ENCODE measurements at places on chromosomes 3 and 15.

DNA sequence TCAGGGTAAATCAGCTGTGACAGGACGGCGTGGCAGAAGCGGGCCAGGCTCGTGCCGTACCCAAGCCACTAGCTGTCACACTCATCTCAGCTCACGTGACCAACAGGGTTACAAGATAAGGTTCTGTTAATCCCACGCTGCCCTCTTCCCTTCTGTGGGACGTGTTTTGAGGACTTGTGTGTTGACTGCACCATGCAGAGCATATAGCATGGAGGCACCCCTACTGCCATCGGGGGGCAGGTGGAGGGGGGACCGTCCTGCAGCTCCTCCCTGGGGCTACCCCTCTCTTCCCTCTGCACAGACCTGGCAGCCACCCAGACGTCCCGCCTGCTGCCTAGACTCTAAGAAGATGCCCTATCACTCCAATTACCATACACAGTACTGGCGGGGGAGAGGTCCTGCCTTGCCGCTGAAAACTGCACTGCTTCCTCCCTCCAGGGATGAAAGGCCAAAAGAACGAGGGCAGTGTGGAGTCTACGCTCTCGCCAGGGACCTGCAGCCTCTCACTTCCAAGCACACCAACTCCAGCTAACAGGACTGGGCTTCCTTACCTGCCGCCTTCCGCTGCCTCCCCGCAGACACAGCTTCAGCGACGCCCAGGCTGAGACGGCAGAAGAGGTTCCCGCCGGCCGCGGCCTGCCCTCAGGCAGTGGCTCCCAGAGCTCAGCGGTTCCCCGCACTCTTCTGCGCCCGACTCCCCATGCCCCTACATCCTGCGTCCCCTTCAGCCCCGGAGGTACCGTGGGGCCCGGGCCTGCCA is at the start of gene TNK2:
Gene TNK2, minus strand, starts transcription at position 618 of the 760 bp plus-strand sequence. CDS start 19,963 bp downstream, outside the sequence.
- peak; percentile 47 for DNase-seq

DNA sequence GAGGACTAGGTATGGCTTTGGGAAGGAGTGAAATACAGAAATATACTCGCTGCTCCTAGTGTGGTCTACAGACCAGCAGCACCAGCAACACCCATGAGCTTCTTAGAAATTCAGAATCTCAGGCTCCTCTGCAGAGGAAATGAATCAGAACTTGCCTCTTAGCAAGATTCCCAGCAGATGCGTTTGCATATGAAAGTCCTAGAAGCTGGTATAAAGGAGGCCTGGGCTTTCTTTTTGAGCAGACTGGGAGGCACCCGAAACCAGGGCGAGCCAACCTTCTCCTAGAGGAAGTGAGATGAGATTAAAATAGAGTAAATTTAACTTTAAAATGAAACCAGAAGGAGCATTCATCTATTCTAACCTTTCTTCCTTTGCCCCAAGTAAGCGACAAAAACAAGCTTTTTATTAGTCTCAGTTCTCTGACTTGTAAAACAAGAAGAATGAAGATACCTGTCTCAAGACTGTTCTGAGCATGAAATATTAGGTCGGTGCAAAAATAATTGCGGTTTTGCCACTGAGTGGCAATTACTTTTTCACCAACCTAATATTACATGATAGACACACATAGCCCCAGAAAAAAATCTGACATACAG is 140.0 kb downstream of the PDZRN3 start:
- peak; percentile 59 for DNase-seq

DNA sequence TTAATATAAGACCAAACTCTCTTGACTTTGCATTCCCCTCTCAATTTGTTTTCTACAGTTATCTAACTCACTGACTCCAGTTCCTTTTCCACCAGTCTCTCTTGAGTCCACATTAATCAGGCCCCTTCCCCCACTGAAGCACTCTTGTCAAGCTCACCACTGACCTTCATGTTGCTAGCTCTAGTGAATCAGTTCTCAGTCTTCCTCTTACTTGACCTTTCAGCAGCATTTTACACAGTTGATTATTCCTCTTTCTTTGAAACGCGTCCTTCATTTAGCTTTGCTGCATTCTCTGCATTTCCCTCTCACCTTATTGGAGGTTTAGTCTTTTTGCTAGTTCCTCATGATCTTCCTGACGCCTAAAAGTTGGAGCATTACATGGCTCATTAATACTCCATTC is 8.3 kb downstream of the PPP2R3A start:
- DNase-seq = no peak

GRCh38 chr3:2978977-2979732 is 131.0 kb downstream of the IL5RA start:
- no peak for DNase-seq

DNA sequence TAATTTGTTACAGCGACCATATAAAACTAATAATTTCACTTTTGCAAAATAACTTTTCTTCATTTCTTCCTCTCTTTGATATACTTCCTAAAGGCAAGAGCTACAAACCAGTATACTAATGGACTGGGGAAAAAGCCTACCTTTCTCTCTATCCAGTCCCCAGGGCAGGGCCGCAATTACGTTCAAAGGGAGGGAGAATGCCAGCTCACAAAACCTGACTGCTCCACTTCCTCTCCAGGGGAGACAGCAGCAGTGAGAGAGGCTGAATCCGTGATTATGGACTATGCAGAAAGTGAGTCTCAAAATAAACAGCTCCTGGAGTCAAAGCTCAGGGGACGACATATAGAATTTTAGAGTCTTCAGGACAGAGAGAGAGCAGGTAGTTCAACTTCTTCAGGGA is 126.9 kb upstream of the HES1 start:
- no peak for DNase-seq

- no peak for DNase-seq
These were observed 46.1 kb upstream of the TMEM158 start for GRCh38 chr3:45272032-45272810.

- DNase-seq = peak; percentile 74
These were observed 26.7 kb downstream of the NRROS start for GRCh38 chr3:196666001-196666867.

GRCh38 chr3:64360280-64360679 is 135.0 kb upstream of the PRICKLE2 start:
- no peak for DNase-seq

DNA sequence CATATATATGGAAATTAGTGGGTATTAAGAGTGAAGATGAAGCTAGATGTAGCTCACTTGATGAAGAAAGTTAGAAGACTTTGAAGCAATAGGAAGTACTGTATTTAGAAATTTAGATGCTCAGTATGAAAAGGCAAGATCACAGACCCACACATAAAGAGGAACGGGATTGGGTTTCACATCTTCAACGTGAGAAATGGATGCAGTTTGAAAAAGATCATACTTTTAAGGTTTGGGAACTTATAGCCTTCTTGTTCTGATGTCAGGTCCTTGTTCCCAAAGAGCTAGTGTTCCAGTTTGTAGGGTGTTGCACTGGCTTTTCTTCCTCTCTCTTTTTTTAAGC is 16.7 kb downstream of the AP3S2 start:
- no peak for DNase-seq

DNA sequence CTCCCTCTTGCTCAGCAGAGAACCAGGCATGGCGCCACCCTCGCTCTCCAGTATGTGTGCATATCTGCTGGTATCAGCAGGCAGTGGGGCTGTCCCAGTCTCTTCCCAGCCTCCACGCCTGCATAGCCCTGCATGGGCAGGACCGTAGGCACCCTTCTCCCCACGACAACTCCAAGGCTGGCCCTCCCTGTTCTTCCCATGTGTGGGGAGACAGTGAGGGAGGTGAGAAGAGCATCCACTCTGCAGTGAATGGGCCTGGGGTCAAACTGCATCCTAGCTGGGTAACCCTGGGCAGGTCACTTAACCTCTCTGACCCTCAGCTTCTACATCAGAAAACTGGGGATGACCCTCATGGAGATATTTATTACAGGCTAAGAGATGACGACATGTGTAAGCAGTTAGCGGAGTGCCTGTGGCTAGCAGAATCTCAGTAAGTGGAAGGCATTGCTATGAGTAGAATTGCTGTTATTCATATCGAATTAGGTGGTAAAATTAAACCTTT is 13.3 kb upstream of the SSUH2 start:
- peak; percentile 36 for DNase-seq

DNA sequence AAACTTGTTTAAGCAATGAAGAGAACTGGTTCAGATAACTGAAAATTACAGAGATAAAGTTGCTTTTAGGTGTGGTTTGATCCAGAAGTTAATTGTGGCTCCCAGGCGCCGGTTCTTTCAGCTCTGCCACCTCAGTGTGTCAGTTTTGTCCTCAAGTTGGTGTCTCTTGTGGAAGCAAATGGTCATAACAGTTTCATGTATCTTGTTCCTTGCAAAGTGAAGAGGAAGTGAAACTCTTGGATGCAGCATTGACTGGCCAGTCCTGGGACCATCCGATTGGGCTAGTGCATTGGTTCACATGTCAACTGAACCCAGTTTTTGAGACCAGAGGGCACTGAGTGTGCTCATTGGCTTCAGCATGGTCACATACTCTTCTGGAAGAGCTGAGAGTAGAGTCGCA is 181.4 kb upstream of the GRM7 start:
- no peak for DNase-seq

DNA sequence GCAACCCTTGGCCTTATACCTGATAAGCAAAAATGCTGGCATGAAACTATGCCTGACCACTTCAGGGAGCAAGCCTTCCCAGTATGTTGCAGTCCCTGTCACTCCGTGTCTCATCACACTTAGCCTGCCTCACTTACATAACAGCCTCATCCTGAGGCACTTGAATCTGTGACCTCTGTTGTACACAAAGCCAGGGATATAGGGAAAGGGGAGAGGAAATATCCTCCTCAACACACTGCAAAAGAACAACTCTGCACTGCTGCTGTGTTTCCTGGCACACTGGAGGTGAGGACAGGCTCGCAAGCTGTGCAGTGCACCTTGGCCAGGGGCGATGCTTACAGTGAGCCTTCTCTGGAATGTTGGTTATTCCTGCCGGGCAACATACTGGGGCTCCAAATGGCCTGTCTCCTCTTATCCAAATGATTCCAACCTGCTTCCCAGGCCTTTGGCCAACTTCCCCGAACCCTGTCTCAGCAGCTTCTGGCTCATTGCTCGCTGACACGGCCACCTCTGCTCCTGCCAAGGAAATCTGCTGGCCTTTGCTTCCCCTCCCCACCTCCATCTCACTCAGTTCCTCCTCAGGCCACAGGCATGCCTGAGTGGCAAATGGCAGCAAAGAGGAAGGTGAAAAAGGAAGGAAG is 109.2 kb downstream of the CD47 start:
- no peak for DNase-seq

All from EH (cell line).